ENCODE measurements at places on chromosomes 12 and 14.

DNA sequence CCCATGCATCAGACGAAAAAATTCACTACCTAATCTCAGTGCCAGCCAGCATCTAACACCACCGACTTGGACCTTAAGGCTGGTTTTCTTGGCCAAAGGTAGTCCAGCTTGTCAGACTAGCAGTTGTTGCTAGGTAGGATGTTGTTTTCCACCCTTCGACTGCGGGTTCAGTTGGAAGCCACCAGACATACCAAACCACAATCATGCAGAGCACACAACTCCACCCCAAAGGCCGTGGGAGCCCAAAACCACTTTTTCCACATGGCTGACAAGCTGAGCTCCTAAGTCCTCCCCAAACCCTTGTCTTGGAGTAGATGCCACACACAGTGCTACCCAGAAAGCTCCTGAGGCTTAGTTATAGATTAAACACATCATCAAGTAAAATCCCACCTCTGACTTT, 46.8 kb downstream of the LRIG3 start:
- no peaks in the 10 kb centered on the region for H3K4me1 ChIP-seq
- H3K27me3 ChIP-seq: no peaks in the 10 kb centered on the region
- H3K27ac ChIP-seq: no peak overlapping the region
- no peak overlapping the region for H3K4me3 ChIP-seq
- H3K36me3 ChIP-seq: no peaks in the 10 kb centered on the region

DNA sequence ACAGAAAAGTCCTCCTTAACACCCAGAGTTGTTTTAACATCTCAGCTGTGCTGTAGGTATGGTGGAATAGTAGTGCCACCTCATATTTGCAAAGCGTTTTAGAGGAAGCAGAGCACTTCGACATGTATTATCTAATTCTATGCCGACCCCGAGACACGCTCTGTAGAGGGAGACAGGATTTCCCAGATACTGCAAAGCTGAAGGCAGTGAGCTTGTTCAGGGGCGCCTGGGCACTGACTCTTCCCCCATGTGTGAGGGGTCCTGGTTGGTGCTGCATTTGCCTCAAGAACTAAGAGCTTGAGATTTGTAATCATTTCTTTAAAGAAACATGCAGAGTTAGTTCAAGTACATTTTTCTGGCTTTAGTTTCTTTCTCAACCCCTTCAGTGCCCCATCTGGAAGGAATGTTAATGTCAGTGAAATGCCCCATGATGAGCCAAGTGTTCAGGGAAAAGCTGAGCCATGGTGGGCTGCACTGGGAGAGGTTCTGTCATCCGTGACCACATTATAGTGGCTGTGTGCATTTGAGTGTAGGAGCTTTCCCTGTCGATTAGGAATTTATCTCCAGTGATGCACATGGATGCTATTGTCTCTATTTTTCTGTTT, 66.3 kb downstream of the MBIP start:
- peaks cover 18% of the 10 kb centered on the region for H3K27me3 ChIP-seq
- DNase-seq: no peak
- H3K27ac ChIP-seq: no peak overlapping the region
- H3K4me3 ChIP-seq: no peak overlapping the region
- H3K36me3 ChIP-seq: no peaks in the 10 kb centered on the region

- no peaks in the 10 kb centered on the region for H3K27me3 ChIP-seq
- no peak for DNase-seq
- H3K36me3 ChIP-seq: no peaks in the 10 kb centered on the region
- H3K4me1 ChIP-seq: no peaks in the 10 kb centered on the region
These were observed 117.2 kb downstream of the TTC7B start for GRCh38 chr14:90699016-90699415.

DNA sequence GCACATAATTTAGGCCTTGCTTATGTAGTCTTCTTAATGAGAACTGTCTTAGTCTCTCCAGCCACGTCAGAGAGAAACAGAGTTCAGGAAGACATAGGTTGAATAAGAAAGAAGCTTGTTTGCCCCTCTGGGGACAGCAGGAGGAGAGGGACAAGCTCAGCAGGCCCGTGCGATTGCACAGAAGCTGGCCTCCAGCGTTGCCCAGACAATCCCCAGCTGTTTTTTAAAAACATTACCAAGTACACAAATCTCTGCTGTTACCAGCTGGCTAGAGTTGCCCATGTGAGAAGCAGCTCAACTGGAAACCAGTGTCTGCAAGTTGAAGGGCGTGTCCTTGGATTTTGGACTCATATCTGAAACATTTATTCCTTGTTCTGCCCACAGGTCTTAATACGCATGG, 232.6 kb downstream of the EFCAB11 start:
- DNase-seq: no peak
- H3K4me1 ChIP-seq: peaks cover 78% of the 10 kb centered on the region
- H3K36me3 ChIP-seq: peaks cover 5% of the 10 kb centered on the region
- H3K4me3 ChIP-seq: peak overlapping the region; percentile 63
- peak overlapping the region; percentile 93 for H3K27ac ChIP-seq

GRCh38 chr12:6471989-6472360, 1.5 kb upstream of the VAMP1 start:
- H3K27me3 ChIP-seq: no peaks in the 10 kb centered on the region
- no peak for DNase-seq
- peak overlapping the region; percentile 85 for H3K4me3 ChIP-seq
- peak overlapping the region; percentile 82 for H3K27ac ChIP-seq
- peaks cover 33% of the 10 kb centered on the region for H3K4me1 ChIP-seq

- no peak overlapping the region for H3K4me3 ChIP-seq
- no peaks in the 10 kb centered on the region for H3K27me3 ChIP-seq
- no peaks in the 10 kb centered on the region for H3K4me1 ChIP-seq
- no peak for DNase-seq
- H3K27ac ChIP-seq: no peak overlapping the region
- H3K36me3 ChIP-seq: no peaks in the 10 kb centered on the region
These were observed 28.2 kb downstream of the TTC8 start for GRCh38 chr14:88852632-88853031.

DNA sequence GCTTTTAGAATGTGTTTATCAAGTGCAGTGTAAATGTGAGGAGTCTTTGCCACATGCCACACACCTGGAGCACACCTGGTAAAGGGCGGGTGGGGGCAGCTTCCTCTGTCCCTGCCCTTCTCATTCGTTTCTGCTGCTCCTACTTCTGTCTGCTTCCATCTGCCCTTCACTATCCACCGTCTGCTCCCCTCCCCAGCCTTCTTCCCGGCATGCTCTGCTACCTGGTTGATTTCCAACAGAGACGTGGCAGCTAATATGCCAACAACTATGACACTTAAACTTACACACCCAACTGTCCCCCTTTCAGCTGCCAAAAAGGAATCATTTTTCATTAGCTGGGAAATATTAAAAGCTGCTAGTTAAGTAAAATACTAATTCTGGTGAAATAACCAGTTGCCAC, 9.1 kb upstream of the CARMIL3 start:
- H3K27me3 ChIP-seq: peaks cover 2% of the 10 kb centered on the region
- peaks cover 12% of the 10 kb centered on the region for H3K4me1 ChIP-seq
- no peaks in the 10 kb centered on the region for H3K36me3 ChIP-seq
- no peak overlapping the region for H3K4me3 ChIP-seq
- H3K27ac ChIP-seq: no peak overlapping the region

DNA sequence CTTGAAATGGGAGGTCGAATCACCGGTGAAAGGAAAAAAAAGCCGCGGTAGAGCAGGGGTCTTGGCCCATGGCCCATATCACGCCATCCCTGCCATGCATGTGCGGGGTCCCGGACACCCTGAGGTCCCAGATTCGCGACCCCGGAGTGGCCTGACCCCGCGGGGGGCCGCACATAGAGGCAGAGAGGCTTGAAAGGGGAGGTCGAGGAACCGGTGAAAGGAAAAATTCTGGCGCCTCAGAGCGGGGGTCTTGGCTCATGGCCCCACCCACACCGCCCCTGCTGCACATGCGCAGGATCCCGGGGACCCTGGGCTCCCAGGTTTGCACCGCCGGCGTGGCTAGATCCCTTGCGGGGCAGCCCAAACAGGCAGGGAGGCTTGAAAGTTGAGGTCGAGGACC, 319.8 kb downstream of the ALG10 start:
- no peak overlapping the region for H3K4me3 ChIP-seq
- no peak overlapping the region for H3K27ac ChIP-seq
- H3K4me1 ChIP-seq: no peaks in the 10 kb centered on the region
- no peak for DNase-seq

DNA sequence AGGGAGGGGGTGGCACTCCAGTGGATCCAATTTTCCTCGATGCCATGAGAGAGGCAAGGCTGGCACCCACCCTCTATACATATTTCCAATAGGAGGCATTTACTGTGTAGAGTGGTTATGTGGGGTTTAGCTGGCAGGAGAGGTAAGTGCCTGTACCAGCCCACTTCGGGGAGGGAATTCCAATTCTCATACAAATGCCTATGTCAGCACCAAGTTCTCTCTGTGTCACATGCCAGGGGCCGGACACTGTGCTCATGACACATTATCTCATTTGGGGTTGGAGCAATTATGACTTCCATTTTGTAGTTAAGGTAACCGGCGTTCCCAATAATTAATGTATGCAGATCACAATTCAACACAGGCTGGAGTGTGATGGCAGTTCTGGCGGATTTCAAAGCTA, 284.3 kb downstream of the KSR2 start:
- no peaks in the 10 kb centered on the region for H3K4me1 ChIP-seq
- DNase-seq: no peak
- H3K36me3 ChIP-seq: no peaks in the 10 kb centered on the region
- H3K4me3 ChIP-seq: no peak overlapping the region
- H3K27me3 ChIP-seq: peaks cover 1% of the 10 kb centered on the region

DNA sequence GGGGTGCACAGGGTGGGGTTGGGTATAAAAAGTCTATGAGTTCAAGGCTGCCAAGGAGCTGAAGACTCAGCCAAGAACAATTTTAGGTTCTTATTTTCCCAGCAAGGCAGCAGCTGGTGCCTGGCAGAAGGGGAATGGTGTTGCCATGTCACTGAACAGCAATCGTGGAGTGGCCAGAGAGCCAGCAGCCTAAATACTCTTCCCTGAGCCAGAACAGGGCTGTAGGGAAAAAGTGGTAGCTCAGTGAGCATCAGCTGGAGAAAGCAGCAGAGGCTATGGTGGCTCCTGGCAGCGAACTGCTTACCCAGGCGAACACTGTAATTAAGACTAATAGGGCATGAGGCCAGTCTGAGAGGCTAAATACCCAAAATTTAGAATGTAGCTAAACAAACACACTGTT, 334.9 kb downstream of the RMST start:
- H3K27ac ChIP-seq: no peak overlapping the region
- no peaks in the 10 kb centered on the region for H3K4me1 ChIP-seq
- no peaks in the 10 kb centered on the region for H3K36me3 ChIP-seq
- no peak overlapping the region for H3K4me3 ChIP-seq

DNA sequence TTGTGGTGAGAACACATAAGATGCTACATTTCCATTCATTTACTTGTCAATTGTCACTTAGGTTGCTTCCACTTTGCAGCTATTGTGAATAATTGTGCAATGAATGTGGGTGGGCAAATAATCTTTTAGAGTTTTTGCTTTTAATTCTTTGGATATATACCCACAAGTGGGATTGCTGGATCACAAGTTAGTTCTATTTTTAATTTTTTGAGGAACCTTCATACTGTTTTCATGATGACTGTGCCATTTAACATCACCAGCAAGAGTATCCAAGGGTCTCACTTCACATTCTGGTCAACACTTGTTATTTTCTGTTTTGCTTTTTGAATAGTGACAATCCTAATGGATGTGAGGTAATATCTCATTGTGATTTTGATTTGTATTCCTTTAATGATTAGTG, 10.5 kb downstream of the CLEC6A start:
- H3K27me3 ChIP-seq: peaks cover 28% of the 10 kb centered on the region
- H3K4me1 ChIP-seq: no peaks in the 10 kb centered on the region
- H3K36me3 ChIP-seq: peaks cover 12% of the 10 kb centered on the region
- no peak for DNase-seq
- peak overlapping the region; percentile 85 for H3K27ac ChIP-seq

- H3K27me3 ChIP-seq: no peaks in the 10 kb centered on the region
- DNase-seq: no peak
- H3K36me3 ChIP-seq: no peaks in the 10 kb centered on the region
- no peaks in the 10 kb centered on the region for H3K4me1 ChIP-seq
- no peak overlapping the region for H3K27ac ChIP-seq
These were observed 68.3 kb upstream of the TRHDE start for GRCh38 chr12:72203764-72204335.

DNA sequence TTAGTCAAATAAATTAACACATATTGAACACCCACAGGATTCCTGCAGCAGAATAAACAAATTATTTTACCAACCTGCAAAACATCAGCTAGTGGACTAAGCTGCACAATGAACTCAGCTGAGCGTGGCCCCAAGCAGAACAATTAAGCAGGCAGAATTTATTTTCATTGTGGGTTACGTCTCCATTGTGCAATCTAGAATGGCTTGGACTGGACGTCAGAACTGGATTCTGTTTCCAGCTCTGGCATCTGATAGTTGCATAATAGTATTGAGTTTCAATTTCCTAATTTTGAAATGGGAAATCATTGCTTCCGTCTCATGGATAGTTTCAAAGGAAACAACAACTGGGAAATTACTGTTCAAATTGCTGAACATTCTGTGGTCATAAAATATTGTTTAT, 35.5 kb upstream of the RERG start:
- H3K27me3 ChIP-seq: peaks cover 15% of the 10 kb centered on the region
- DNase-seq: no peak
- H3K4me3 ChIP-seq: no peak overlapping the region
- H3K27ac ChIP-seq: no peak overlapping the region
- no peaks in the 10 kb centered on the region for H3K4me1 ChIP-seq
- H3K36me3 ChIP-seq: peaks cover 7% of the 10 kb centered on the region

- DNase-seq: no peak
- no peaks in the 10 kb centered on the region for H3K36me3 ChIP-seq
These were observed 413 bp downstream of the LRP6 start for GRCh38 chr12:12266389-12266872.

DNA sequence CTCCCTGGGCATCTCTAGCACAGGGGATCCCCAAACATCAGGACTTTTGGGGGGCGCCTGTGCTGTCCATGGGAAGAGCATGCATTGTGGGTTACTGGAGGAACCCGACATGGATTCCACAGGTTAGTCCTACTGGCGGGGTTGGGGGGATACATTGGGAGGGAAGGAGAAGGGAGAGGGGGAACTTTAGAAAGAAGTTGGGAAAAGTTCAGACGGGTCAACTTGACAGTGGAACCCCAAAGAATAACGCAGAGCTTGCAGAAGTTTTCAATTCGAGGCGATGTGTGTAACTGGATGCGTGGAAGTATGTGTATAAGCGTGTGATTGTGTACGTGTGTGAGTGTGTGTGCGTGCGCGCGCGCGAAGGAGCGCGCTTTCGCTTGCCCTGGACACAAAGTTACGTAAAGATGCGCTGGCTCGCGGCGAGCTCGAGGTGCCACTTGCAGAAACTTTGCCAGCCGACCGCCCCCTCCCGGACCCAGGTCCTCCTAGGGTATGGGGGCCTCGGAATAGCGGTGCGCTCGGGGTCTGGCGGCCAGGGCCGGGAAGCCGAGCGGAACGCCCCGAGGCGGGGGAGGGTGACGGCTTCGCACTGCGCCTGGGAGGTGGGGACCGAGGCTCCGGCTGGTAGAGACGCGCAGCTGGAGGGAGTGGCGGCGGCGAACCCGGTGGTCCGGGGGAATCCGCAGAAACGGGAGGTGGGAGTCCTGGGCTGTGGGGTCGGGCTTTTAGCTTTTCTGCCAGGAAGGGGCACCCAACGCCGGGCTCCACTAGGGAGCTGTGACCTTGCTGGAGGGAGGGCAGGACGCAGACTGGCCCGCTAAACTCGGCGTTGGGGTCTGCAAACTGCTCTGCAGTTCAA, 669 bp downstream of the RFX4 start:
- H3K27ac ChIP-seq: no peak overlapping the region
- peaks cover 52% of the 10 kb centered on the region for H3K27me3 ChIP-seq
- H3K4me3 ChIP-seq: peak overlapping the region; percentile 44
- peaks cover 5% of the 10 kb centered on the region for H3K4me1 ChIP-seq

All from natural killer cell treated with Interleukin-12 subunit alpha and Interleukin-12 subunit beta and Interleukin-15 and Interleukin-18, amount 100 ng/mL, for 72 hours (primary cell).